ENCODE measurements at places on chromosomes 11 and 22. TPM values are rescaled to one million over a fixed set of nuclear protein-coding genes. Genes with fewer than 3 reads are reported as not detected.

The OR8D4 gene
- not detected for total RNA-seq

DNA sequence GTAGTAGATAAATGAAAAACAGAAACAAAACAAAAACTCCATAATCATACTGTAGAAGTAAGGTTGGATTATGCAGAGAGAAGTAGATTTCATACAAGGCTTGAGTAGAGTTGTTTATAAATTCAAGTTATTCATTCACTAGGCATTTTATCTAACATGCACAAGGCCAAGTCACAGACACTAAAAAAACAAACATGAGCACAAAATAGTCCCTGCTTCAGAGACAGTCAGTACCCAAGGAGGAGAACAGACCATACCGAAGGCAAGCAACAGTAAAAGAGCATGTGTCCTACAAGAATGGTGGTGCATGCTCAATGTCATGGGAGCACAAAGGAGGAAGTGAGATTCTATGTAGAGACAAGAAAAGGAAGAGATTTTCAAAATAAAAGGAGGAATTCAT, 796.5 kb upstream of the LRRC4C start:
- no peak for DNase-seq

- no peak for DNase-seq
Measured at GRCh38 chr11:74842967-74843366, 94.3 kb downstream of the RNF169 start.

DNA sequence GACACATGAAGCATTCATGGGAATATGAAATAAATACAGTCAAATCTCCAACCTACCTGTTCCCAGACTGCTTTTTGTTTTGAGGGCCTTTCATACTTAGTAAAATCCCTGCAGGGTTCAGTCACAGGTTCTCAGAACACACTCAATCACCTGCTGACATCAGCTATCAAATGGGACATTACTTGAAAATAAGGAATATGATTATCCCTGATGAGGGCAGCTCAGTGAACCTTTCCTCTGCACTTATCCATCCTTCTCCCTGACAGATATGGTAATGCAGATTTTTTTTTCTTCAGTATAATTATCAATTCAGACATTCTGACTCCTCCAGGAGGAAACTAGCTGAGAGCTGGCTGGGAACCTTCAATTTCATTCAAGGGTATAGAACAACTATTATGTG, 1127.4 kb upstream of the CCDC90B start:
- no peak for DNase-seq
